Activated CD4-positive, alpha-beta T cell treated with anti-CD3 and anti-CD28 coated beads, Interleukin-2, amount 10 ng/mL, durations not matched to agents 24 days and 14 days (primary cell): ENCODE measurements at places on chromosomes 6 and 20. TPM values are rescaled to one million over a fixed set of nuclear protein-coding genes. Genes with fewer than 3 reads are reported as not detected.

- peak; percentile 80 for DNase-seq
- H3K36me3 ChIP-seq = peaks cover 2% of the 10 kb centered on the region
- no peak overlapping the region for H3K27ac ChIP-seq
- H3K4me1 ChIP-seq = no peaks in the 10 kb centered on the region
- peaks cover 10% of the 10 kb centered on the region for H3K27me3 ChIP-seq
Measured at GRCh38 chr20:16701296-16701695, 28.5 kb upstream of the SNRPB2 start.

The PLCB1 gene
- total RNA-seq = 1.2 and 1.9 TPM in 2 replicates

The PBOV1 gene
- not detected in 2 replicates for total RNA-seq

GRCh38 chr6:87555506-87555905, 34.3 kb downstream of the RARS2 start:
- H3K4me1 ChIP-seq = no peaks in the 10 kb centered on the region
- peaks cover 31% of the 10 kb centered on the region for H3K36me3 ChIP-seq
- no peak for DNase-seq
- no peak overlapping the region for H3K27ac ChIP-seq
- no peak overlapping the region for H3K4me3 ChIP-seq
